ENCODE measurements at places on chromosomes 16 and 17. TPM values are rescaled to one million over a fixed set of nuclear protein-coding genes. Genes with fewer than 3 reads are reported as not detected.

DNA sequence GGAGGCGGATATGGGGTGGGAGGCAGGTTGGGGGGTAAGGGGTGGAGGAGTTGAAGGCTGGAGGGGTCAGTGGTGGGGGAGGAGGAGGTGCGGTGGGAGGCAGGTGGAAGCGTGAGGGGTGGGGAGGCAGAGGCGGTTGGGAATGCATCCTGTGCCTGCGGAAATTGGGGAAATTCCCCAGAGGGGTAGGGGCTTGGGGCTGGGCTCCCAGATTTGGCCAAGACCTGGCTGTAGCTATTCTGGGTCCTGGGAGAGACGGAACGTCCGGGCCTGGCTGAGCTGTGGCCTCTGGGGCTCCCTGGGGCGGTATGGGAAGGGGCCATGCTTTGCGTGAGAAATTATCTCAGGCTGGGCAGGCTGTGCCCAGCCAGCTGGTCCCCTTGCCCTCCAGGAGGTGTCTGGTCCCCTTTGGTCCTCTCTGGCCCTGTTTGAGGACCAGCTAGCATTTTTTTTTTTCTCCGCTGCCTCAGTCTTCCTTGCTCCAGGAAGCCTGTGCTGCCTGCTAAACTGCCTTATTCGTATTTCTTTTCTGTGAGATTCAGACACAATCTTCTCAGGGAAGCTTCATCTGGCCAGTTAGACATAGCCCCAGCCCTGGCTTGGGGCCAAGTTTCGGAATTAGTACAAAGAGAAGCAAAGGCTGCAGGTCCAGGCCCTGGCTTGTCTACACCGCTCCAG lies 7.3 kb upstream of the TRPV2 start:
- peak; percentile 54 for DNase-seq

DNA sequence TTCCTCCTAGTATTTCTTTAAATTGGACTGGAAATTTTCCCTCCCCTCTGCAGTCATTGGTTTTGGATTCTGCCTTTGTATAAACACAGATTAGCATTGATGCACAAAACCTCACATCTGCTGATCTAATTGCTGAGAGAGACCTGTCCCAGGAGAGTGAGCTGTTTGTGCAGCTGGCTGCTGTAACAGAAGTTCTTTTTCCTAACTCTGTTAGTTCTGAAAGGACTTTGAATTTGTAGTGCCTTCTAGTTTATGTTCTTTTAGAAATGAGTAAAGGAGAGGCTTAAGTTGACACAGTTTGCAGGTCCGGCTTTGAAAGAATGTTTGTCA lies 45.2 kb upstream of the KPNB1 start:
- no peak for DNase-seq

DNA sequence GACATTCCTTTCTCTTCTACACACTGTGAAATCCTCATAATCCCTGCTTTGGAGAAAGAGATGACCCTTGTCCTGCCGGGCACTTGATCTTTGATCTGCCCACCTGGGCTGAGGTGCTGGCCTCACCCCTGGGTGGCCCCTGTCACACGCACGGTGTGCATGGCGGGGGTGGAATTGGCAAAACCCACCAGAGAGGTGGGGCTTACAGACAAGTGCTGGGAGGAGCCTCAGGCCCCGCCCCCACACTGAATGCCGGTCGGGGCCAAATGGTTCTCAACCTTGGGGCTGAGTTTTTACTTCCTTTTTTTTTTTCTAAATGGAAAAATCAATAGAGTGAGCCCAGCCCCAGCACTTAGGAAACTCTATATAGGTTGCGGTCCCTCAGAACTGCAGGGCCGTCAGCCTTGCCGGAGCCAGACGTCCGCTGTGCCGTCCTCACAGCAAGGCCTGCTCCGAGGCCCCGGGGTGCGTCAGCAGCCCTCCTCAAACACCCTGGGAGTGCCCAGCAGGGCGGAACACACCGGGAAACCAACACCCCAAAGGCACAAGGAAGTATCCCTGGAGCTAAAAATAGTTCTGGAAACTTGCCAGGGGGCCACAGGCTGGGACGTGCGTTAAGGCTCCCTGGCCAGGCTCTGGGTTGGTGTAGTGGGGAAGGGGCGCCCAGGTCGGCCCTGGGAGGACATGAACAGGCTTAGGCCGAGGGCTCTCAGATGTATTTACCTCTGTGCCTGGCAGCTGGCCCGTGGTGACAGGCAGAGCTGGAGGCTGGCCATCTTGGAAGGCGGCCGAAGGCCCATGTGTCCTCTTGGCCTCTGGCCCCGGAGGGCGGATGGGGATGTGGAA lies 11.0 kb downstream of the GPRC5C start:
- DNase-seq, result peak; percentile 77

- no peak for DNase-seq
These were observed 49.1 kb downstream of the PHLPP2 start for GRCh38 chr16:71675380-71675779.

- peak; percentile 72 for DNase-seq
These were observed 35.8 kb upstream of the ZFP90 start for GRCh38 chr16:68503334-68503733.

DNA sequence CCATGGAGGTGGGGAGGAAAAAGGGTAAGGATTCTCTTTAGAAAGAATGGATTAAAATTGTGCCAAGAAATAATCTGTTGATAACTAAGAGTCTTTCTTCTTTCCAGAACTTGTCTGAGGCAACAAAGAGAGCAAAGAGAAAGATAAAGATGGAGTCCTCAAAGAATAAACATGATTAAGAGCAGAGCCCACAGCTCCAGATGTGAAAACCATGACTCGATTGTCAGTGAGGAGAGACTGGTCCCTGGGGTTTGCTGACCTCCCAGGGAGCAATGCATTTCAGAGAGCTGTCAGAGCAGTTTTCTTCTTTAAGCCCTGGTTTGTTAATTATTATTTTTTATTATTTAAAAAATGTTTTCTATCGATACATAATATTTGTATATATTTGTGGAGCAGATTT lies 74.6 kb downstream of the TMEM100 start:
- no peak for DNase-seq

DNA sequence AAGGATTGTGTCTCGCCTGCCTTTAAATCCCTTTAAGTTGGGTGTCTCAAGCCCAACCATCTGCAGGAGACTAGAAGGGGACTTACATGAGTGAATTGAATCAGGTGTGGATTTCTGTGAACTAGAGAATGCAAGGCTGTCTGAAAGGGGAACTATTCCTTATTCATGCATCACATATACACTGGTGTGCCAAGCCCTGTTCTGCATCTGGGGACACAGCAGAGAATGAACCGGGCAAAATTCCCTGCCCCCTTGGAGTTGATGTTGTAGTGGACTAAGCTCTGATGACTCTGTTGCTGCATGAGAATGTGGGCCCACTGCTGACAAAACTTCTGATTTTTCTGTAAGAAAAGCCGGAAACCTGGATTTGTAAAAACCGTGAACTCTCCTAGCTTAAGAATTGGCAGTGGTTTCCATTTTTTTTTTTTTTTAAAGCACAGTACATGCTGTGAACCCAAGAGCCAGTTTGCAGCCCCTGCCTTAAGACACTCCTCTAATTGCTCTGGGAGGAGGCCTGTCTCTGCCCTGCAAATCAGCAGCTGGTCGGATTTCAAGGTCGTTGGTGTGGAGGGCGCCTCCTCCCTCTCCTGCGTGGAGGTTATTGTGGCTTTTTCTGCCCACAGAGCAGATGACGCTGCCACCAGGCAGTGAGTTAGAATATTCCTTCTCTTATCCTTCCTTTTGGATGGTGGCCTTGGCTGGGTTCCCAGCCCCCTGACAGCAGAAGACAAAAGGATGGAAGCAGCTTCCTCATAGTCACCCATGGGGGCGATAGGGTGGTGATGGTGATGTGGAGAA lies 131.0 kb downstream of the PRKCB start:
- no peak for DNase-seq

GRCh38 chr16:9112166-9112843 lies 20.9 kb downstream of the HAPSTR1 start:
- no peak for DNase-seq

Gene KRTAP9-4
- total RNA-seq, result not detected

Gene ZDHHC1
- 12.8 TPM for total RNA-seq

DNA sequence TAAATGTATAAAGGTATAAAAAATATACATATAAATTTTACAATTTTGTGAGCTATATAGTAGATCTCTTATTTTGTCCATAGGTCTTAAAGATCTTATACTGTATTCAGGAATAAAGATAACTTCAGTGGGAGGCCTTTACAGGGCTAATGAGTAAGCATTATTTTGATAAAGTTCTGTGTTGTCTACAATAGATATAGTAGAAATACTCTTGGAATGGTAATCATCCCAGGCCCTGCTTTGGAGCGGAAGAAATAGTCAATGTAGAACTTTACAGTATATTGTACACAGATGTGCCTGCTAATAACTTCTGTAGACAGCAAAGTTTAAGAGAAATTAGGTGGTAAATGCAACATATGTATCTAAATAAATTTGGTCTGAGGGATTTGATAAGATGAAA lies 42.6 kb downstream of the TENT4B start:
- DNase-seq, result no peak

Gene KRT12
- not detected for total RNA-seq

Gene NLRP1
- 0.75 TPM for total RNA-seq

DNA sequence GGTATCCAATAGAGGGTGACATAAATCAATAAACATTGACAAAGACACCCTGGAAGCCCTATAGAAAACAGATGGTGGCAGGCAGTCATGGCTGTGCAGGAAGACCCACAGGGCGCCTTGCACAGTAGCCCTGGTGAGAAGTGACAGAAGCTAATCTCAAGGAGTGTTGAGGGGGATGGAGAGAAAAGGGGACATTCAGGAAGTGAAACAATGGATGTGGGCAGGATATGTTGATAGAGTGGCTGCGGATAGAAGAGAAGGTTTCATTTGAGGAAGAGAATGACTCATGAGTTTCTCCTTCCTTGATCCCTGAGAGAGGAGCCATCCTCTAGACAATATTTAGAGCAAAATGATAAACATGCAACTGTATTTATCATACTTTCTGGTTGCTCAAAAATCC lies 468.8 kb upstream of the HSBP1 start:
- no peak for DNase-seq

GRCh38 chr16:80583466-80583865 lies 42.7 kb downstream of the DYNLRB2 start:
- DNase-seq, result no peak

GRCh38 chr16:86007524-86007923 lies 108.6 kb downstream of the IRF8 start:
- no peak for DNase-seq

- no peak for DNase-seq
These were observed 3.6 kb downstream of the ALKBH5 start for GRCh38 chr17:18187226-18187625.

Data from PC-9 (cell line).